Activated naive CD8-positive, alpha-beta T cell treated with anti-CD3 and anti-CD28 coated beads, Interleukin-2, amount 50 U/mL, for 24 hours (primary cell): ENCODE measurements at places on chromosomes 5 and 9.

DNA sequence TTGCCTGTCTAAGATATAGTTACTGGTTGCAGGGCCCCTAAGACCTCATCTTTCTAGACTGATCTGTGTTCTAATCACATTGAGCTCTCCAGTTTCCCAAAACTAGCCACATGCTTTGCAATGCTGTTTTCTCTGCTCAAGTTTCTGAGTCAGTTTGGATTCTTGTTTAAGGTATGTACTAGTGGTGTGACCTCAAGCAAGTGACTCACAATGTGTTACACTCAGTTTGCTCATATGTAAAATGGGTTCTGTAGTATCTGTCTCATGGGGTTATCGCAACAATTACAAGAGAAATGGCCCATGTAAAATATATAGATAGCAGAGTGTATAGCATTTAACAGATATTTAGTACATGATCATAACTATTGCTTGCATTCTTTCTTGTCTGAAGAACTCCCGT is 153.1 kb upstream of the ELL2 start:
- no peak for DNase-seq

DNA sequence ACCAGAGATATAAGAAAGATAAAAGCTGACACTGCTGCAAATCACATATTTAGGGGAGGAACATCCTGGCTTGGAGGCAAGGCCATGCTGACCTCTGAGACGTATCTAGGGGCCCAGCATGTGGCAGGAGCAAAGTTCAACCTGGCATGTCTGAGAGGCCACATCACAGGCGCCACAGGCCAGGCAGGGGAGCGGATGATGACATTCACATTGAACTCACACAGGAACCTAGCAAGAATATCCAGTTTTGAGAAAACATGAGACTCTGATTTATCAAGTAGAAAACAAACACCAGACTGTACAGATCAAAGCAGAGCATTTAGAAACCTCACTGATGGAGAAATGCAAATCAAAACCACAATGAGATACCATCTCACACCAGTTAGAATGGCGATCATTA is 64.2 kb upstream of the STK32A start:
- no peak for DNase-seq

- DNase-seq = no peak
Measured at GRCh38 chr5:130890610-130891009, 274.4 kb downstream of the HINT1 start.

DNA sequence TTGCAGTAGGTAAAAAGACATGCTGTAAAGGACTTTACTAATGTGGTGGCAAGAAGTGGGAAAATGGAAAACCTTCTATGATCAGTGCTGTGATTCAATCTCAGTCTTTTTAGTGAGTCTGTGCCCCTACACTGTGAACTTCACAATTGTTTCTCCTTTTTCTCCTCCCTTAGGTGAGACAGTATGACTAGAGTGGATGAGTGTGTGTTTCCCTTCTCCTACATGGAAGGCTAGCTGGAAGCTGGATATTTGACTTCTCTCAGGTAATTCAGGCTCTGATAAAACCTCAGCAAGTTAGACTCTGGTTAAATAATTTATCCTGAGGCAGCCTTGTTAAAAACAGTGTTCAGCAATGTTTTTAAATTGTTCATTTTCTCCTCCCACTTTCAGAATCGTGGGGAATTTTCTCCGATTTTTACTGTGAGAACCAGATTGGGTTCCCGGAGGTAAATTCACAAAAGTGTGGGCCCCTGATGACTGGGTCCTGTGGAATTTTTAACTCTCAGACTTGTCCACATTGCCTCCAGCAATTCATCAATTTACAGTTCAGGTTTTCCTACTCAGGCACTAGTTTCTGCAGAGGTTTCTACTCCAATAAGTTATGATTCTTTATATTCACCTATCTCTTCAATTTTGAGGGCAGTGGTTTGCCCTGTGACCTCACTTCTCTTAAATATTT is 149.1 kb upstream of the PIK3R1 start:
- DNase-seq = no peak

- no peak for DNase-seq
Measured at GRCh38 chr9:88757406-88758010, 222.5 kb downstream of the NXNL2 start.

GRCh38 chr5:1040571-1040970 is 32.0 kb downstream of the NKD2 start:
- DNase-seq = no peak

- no peak for DNase-seq
Measured at GRCh38 chr5:38940230-38940858, 94.5 kb downstream of the OSMR start.

GRCh38 chr5:57537811-57538210 is 55.2 kb upstream of the ACTBL2 start:
- no peak for DNase-seq
